ENCODE measurements at places on chromosomes 7 and 10.

- peak; percentile 13 for DNase-seq
These were observed 88.6 kb downstream of the USP6NL start for GRCh38 chr10:11522821-11523245.

DNA sequence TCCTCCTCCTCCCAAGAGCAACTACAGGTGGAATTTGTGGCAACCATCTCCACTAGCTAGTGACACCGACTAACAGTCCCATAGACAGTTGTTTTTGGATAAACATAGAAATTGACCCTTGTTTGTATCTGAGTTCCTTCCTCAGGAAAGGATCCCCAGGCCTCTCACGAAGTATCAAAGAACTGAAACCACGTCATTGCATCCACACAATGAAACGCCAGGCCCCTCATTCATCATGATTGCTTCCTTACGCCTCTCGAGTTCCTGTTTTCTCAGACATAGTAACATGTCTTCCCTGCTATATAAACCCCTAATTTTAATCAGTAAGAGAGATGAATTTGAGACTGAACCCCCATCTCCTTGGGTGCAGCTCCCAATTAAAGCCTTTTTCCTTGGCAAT, 18.1 kb downstream of the SLC35G1 start:
- no peak for DNase-seq

- no peak for DNase-seq
These were observed 249.3 kb upstream of the PFKP start for GRCh38 chr10:2817940-2818636.

GRCh38 chr7:158391141-158391540, 196.5 kb downstream of the PTPRN2 start:
- no peak for DNase-seq

DNA sequence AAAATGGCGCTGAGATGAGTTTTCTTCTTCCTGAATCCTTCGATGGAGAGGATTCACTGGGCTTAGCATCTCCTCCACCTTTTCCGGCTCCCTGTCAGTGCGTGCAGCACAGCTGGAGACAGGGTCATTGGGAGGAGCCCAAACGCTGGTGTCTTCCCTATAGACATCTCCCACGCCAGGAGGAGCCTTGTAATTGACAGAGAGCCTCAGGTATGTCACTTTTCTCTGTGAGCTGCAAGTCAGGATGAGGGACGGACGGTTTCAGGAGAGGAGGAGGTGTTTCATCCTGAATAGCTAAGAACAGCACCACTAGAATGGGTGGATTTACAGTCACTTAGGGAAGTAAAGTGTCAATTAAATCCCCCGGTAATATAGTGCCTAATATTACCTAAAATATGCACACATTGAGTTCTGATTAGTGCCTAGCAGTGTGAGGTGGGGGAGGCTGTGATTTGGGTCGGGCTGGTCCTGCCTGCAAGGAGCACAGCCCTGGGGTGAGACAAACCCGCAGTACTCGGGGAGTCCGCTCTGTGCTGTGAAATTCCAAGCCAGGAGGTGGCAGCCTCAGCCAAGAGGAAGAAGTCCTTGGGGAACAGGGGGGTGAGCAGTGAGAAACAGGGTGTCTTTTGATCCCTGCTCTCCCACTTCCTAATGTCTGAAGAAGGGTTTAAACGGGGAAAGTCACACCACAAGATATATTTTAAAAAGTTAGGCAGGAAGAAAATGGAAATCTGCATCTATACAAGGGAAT, 28.2 kb downstream of the IL15RA start:
- DNase-seq, result peak; percentile 19

GRCh38 chr7:148935451-148935850, 51.4 kb upstream of the EZH2 start:
- no peak for DNase-seq

GRCh38 chr7:123352973-123353372, 153.2 kb upstream of the SLC13A1 start:
- no peak for DNase-seq

GRCh38 chr7:111096997-111097396, 6.1 kb downstream of the LRRN3 start:
- no peak for DNase-seq

DNA sequence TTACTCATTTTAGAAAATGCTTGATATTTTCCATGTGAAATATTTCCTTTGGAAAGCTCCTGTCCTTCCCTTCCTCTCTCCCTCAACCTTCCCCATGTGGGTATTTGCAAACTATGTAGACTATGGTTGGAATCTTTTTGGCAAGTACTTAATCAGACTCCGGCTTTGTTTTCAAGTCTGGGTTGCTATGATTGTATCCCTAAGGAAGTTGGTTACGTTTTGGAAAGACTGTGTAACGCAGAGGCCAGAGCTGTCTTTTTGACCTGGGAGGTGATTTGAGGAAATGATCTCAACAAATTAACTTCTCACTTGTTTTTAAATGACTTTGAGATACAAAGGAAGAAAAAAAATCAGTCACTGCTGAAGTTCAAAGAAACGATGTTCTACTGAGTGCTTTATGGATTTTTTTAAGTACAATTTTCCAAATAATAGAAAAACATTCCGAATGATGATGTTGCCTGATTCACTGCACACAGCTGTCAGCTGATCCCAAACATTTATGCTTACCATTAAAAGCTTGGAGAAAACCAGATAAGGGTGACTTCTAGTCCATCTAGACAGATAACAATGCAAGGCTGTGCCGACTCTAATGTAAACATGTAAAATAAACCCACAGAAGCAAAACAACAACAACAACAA, 145.5 kb upstream of the CELF2 start:
- DNase-seq, result no peak

GRCh38 chr7:87948371-87948770, 14.3 kb downstream of the ADAM22 start:
- DNase-seq, result no peak

DNA sequence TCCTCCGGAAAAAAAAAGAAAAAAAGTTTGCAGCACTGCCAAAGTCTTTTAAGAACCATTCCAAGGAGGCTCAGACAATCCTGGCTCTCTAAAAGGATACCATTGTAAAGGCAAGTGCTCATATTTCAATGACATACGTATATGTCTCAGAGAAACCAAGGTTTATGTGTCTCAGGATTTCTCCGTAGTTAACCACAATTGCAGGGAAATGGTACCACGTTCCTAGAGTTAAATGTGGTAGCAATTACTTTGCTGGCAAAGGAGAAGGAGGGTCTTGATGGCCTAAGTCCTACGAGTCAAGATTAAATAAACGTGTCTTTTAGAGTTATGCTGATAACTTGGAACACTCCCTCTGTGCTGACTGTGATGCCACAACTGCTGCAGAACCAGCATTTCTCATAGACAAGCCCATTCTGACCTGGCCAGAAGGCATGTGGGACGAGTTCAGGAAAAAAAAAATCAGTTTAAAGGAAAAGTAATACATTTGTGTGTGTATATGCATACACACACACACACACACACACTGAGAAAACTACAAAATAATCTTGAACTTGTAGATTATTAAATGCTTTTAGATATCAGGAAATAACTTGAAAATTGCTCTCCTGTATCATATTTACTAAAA, 245.9 kb downstream of the FGFR2 start:
- DNase-seq, result no peak

GRCh38 chr7:112989531-112989930, 97.1 kb downstream of the GPR85 start:
- no peak for DNase-seq

DNA sequence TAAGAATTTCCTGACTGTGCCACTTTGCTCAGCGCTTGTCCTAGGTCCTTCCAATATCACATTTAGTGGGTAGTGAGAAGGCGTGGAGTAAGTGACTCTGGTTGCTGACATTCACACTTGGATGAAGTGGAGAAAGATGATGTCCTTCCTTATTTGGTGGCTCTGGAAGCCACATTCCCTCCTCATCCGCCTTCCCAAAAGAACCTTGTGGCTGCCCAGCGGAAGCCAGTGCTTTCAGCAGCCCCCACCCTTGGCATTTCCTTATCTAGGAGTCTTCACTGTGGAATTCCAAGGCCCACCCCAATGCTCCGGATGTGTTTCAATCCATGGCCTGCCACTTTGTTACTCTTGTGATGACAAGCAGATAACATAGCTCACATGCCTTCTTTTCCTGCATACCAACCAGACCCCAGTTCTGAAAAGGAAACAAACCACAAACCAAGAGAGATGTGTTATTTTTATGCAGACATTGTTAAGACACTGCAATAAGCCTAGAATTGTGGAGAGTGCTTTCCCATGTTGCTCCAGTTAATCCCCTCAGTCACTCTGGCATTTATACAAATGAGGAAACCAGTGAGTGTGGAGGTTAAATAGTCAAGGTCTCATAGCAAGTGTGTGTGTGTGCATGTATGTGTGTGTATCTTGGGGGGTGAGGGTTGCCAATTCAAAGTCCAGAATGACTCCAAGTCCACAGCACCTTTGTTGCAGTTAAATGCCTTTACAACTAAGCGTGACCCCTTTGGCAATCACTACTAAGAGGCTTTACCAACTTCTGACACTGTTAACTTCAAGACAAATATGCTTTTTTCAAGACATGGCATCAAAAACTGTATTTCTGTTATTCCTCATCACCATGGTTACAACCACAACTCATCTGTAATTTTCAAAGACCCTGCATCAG, 10.3 kb upstream of the ANKRD1 start:
- DNase-seq, result no peak

DNA sequence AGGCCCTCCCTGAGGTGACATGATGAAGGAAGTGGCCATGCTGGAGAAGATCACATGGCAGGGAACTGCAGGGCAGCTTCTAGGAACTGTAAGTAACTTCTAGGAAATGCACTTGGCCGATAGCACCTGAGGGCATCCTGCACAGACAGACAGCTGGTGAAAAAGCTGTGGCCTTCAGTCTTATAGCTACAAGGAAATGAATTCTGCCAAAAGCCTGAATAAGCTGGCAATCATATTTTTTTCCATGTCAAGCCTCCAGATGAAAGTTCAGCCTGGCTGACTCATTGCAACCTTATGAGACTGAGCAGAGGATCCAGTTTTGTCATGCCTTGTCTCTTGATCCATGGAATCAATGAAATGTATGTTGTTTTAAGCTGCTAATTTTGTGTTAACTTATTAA, 91.1 kb upstream of the CACNA2D1 start:
- DNase-seq, result no peak

- no peak for DNase-seq
These were observed 32.0 kb downstream of the AUTS2 start for GRCh38 chr7:69630292-69630691.

DNA sequence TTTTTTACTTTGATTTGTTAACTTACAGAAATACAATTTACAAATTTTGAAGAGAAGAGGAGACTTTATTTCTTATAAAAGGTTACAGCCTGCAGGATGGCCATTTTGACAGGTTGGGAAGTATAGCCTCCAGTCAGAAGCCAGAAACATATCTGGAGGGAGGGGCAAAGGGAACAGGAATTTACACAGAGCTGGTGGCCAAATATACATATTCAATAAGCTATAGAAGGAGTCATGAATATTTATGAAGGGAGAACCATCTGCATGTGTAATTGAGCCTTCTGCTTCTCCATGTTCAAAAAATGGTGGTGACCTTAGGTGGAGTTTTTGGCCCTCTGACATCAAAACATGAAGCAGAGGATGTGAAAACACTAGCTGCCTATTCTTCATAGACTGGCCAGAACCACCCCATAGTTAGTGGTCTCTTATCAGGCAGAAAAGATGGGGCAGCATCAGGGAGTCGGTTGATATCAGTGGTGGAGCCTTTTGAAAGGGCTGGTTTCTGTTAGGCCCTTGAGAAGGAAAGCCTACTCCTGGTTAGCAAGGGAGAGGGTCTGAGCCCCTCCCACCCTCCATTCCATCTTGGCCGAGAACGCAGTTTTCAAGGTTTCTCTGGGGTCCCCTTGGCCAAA, 57.2 kb downstream of the ENTPD1 start:
- no peak for DNase-seq

DNA sequence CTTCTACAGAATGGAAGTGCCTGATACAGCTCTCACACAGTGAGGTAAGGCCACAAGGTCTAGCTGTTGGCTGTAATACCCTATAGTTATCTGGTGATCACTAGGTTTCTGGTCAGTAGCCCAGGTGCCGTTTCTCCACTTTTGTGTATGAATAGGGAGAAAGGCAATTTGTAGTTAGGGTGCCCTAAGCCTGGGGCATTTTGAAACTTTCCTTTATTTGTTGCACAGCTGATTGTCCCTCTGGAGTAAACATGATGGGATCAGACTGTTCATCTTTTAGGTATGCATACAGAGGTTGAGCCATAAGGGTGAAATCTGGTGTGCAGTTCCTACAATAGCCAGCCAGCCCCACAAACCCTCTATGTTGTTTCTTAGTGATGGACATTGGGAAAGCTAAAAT, 112.4 kb downstream of the ANKRD26 start:
- DNase-seq, result no peak

GRCh38 chr10:132388891-132389432, 8.0 kb upstream of the PWWP2B start:
- no peak for DNase-seq

DNA sequence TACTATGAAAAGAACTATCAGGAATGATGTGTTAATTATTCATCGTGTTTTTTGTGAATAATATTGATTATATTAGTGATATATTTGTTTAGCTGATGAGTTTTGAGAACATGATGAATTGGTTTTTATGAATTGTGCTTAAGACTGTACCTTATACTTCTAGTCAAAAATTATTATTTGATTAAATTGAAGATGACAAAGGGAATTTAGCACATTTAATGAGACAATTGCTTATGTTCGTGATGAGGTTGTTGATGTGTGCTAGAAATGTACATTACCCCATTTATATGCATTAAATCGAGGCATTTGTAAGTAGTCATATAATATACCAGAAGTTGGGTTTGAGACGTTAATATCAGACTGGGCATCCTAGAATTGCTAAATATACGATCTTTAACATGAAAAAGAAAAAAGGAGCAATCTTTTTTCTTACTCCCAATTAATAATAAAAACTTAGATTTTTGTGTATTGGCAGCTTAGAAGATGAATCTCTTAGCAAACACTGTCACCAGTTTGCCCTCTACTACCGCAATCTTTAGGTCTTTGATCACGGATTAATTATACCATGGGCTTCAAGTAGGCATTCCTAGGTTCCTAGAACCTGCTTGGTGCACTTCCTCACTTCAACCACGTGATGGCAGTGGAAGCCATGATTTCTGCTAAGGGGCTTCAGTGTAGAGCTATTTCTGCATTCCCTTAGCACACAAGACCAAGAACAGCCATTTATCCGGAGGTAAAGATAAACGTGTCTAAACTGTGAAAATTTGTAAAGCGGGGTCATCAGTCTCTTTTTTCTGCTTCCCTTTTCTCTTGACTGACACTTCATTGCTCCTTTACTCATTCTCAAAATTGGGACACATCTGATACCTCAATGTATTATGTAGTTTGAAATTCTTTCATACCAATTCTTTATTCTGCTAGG, 1.6 kb downstream of the KLHDC10 start:
- peak; percentile 62 for DNase-seq

- DNase-seq, result no peak
These were observed 386.7 kb upstream of the NPVF start for GRCh38 chr7:25615003-25615402.

- no peak for DNase-seq
These were observed 13.7 kb downstream of the RHOBTB1 start for GRCh38 chr10:60930237-60930636.

DNA sequence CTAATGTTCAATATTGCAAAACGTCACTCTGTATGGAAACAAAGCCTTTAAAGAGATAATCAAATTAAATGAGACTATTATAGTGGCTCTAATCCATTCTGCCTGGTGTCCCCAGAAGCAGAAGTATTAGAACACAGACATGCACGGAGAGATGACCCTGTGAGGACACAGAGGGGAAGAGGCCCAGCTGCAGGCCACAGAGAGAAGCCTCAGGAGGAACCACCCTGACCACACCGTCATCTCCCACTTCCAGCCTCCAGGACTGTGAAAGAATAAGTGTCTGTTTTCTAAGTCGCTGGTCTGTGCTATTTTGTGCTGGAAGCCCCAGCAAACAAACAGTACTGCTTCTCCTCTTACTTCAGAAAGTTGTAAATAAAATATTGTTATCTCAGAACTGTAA, 283.5 kb upstream of the ADARB2 start:
- no peak for DNase-seq

GRCh38 chr10:131841131-131841660, 59.6 kb upstream of the PPP2R2D start:
- no peak for DNase-seq
